ENCODE measurements at places on chromosomes 2 and 18.

GRCh38 chr2:231606941-231607340, 14.3 kb downstream of the TEX44 start:
- no peak for DNase-seq

DNA sequence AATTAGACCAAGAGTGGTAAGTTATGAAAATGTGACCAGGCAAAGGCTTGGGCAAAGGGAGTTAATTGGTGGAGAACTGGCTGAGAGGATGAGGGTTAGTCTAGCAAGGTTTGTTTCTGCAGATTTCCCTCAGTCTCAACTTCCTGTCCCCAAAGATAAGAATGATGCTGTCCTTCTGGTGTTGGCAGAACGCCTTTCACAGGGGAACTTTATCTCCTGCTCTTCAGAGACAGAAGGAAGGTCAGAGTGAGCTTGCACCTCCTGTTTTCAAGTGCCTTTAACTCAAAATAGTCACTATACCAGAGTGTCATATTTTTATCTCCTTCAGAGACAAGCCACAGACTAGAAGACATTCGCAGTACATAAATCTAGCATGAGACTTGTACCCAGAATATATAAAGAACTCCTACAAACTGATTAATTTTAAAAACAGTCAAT, 95.7 kb downstream of the TEX51 start:
- DNase-seq: no peak

DNA sequence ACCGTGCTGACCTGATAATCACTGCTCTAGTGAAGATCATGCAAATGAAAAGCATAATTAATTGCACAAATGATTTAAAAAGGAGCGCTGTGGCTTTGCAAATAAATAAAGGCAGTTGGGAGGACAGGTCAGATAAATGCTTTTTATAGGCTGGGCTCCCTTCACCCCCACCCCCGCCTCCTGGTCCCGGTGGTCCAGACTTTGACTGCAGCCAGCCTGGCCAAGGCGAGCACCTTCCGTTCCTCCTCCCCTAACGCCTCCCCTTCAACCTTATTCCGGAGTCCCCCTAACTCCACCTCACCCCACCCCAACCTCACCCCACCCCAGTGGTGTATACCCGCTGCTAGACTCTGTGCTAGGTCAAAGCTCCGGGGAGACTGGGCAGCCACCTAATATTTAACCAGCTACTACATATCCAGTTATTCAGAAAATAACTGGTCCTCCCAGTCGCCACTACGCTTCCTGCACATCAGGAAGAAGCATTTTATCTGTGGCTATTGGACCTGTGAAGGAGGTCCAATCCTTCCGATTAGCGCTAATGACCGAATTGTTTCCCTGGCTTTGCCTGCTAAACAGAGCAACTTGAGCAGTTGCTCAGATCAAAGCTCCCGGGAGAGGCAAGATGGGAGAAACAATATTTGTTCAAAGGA, 3.7 kb upstream of the SP9 start:
- DNase-seq: no peak

- no peak for DNase-seq
Observed at GRCh38 chr2:96869822-96870625, at the start of gene SEMA4C. Gene SEMA4C, minus strand, starts transcription at chr2:96870080. Its CDS starts 2,194 bp downstream, at chr2:96867886.

DNA sequence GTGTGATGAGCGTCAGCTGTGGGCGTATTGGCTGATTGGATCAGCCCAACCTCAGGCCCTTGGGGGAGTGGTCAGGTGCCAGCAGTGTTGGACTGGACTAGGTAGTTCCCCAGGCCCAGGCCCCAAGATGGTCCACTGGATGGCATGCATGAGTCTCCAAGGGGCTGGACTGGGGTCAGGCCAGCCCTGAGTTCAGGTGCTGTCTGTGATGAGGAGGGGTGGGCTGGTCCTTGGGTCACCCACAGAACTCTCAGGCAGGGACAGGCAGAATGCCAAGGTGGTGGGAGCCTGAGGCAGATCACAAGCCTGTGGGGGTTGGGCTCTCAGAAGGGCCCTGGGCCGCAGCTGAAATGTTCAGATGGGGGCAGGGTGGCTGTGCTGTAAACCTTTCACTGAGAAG, 59.5 kb upstream of the THUMPD2 start:
- no peak for DNase-seq

Measured in SK-MEL-5 (cell line).